ENCODE measurements at places on chromosomes 16 and 17. TPM values are rescaled to one million over a fixed set of nuclear protein-coding genes. Genes with fewer than 3 reads are reported as not detected.

C1QTNF1 gene
- total RNA-seq: 47.1 TPM

HOXB5 gene
- 18.9 TPM for total RNA-seq

GAS2L2 gene
- not detected for total RNA-seq

INTS2 gene
- total RNA-seq: 13.7 TPM

SLC52A1 gene
- total RNA-seq: not detected

COL1A1 gene
- 2,527 TPM for total RNA-seq

IL17C gene
- total RNA-seq: 1.3 TPM

TBC1D3E gene
- total RNA-seq: not detected

SLFN12 gene
- total RNA-seq: 13.7 TPM

OR1F1 gene
- total RNA-seq: not detected

KRT12 gene
- not detected for total RNA-seq

SOST gene
- total RNA-seq: not detected

TVP23C gene
- total RNA-seq: 5.2 TPM

PARN gene
- total RNA-seq: 25.3 TPM

PAQR4 gene
- total RNA-seq: 13.7 TPM

KRTAP4-3 gene
- not detected for total RNA-seq

CMTM2 gene
- not detected for total RNA-seq

HOXB2 gene
- total RNA-seq: 28.7 TPM

C16orf89 gene
- 0.80 TPM for total RNA-seq

MYO15A gene
- total RNA-seq: 0.26 TPM
